ENCODE measurements at places on chromosomes 4 and X.
A peak's percentile ranks its signal among the peaks of the same experiment; 100 is the strongest.

- no peak for DNase-seq
Measured at GRCh38 chr4:52659722-52660261, 691 bp upstream of the USP46 start.

GRCh38 chr4:113006632-113007031, 42.8 kb upstream of the ANK2 start:
- no peak for DNase-seq

- DNase-seq, result no peak
Measured at GRCh38 chr4:47615385-47615784, 130.3 kb downstream of the ATP10D start.

GRCh38 chr4:117783716-117784115, 250.6 kb upstream of the NDST3 start:
- DNase-seq, result no peak

- no peak for DNase-seq
Measured at GRCh38 chr4:182549356-182549755, 306.2 kb downstream of the TENM3 start.

- no peak for DNase-seq
Measured at GRCh38 chr4:98517218-98518021, 141.0 kb downstream of the TSPAN5 start.

- no peak for DNase-seq
Measured at GRCh38 chr4:148704291-148704690, 262.1 kb upstream of the NR3C2 start.

GRCh38 chr4:47251348-47252135, 212.0 kb downstream of the COMMD8 start:
- DNase-seq, result no peak

- no peak for DNase-seq
Measured at GRCh38 chr4:185950891-185951290, 118.1 kb upstream of the TLR3 start.

DNA sequence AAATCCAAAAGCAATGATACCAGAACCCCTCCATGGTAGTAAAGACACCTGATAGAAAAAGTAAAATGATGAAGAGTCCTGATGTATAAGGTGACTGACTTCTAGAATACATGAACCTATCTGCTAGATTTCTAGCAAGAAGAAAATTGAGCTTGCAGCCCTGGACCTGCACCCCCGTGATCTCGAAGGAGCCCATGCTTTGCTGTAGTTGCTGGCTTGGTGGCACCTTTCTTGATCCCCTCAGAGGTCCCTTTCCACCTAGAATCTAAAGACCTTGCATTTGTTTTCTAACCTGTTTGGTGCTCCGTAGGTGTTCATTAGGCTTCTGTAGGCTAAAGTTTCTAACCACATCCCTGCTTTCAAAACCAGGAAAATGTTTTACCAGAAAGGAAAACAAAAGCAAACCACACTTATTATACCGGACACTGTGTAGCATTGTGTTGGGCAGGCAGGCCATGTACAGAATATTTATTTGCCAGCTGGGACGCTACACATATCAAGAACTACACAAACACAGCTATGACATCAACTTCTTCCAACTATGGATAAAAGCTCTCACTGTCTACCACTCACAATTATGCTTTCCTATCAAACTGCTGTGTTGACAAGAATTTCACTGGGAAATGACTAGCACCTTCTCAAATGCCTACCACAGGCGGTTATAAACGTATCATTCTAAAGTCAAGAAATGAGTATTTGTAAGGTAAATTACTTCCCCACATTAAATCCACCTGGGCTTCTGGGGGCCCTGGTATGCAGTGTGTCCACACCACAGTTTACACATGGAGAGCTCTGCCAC, 316.2 kb downstream of the UNC5C start:
- DNase-seq, result no peak

- DNase-seq, result no peak
Measured at GRCh38 chr4:122701061-122701460, 31.4 kb upstream of the BBS12 start.

- DNase-seq, result no peak
Measured at GRCh38 chr4:186132577-186133242, 28.2 kb downstream of the FAM149A start.

DNA sequence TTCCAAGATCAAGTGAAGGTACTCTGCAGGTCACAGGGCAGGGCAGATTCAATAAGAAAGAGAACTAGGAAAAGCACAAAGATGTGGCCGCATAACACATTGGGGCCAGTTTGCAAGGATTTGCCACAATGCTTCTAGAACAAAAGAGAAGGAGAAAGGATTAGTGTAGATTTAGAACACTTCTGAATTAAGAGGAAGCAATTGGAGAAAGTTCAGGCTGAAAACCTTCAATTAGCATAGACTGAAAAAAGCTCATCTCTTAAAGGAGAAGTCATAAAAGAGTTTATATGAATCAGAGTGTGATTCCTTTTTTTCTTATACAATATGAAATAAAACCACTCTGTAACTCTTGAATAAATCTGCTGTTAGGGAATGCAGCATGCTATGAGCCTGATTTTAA, 215.6 kb upstream of the FAT1 start:
- DNase-seq, result no peak

DNA sequence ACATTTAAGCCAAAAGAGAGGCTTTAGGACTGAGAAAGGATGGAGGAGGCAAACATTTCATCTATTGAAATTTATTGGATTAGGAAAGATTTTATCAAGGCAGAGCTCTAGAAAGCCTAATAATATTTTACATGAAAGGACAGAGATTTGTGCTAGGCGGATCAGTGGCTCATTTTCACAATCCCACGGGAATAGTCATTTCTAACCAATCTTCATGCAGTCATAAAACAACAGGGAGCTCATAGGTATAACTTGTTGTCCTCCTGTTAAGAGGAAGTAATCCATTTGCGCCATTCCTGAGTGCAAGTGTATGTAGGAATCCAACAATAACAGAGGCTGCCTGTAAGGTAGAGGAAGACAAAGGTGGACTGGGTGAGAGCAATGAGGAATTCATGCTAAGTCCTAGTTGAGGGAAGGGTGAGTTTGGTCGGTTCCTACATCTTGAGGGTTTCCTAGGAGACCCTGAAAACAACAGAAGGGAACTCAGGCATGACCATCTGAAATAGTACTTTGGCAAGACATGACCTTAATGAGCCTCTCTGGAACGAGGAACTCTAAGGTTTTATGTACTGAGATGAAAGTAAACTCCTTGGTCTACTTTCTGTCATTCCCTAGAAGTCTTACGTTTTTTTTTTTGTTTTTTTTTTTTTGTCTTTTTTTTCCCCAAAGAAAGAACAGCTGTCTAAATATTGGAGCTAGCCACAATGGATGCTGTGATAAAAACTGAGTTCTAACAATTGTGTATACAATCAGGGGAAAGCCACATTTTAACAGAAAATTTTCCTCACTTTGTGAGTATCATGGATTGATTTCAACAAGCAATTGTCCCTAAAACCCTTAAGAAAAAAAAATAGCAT, 89.7 kb downstream of the GEMIN8 start:
- DNase-seq, result no peak

- no peak for DNase-seq
Measured at GRCh38 chr4:74878323-74878722, 54.6 kb upstream of the PARM1 start.

GRCh38 chr4:142567199-142567598, 278.9 kb downstream of the INPP4B start:
- DNase-seq, result peak; percentile 11

DNA sequence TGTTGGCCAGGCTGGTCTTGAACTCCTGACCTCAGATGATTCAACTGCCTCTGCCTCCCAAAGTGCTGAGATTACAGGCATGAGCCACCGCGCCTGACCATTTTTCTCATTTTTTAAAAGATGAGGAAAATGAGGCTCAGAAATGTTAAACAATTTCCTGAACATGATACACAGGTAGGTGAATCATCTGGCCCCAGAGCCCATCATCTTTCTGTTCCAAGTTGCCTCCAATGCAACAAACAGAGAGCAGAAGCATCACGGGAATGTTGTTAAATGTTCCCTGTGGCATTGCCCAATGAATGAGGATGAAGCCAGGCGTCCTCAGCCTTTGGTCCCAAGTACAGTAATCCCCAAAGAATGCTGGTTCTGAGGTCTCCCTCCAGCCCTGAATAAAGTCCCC, 31.3 kb upstream of the ANXA5 start:
- no peak for DNase-seq

GRCh38 chr4:187789078-187789477, 206.5 kb upstream of the ZFP42 start:
- DNase-seq, result no peak

DNA sequence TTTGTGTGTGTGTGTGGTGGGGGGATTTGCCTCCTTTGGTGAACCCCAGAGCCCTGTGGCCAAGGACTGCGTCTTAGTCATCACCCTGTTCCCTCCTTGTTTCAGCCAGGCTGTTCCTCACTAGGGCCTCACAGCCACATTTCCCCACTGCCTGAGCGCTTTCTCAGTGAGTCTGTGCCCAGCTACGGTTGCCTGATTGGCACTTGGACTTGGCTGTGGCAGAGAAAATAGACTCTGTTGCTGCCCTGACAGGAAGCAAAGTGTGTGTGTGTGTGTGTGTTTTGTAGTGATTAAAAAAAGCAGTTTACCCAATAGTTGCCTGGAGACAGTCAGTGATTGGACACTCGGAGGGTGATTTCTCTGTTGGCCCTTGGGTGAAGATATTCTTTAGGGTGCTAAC, 113.0 kb downstream of the UCHL1 start:
- no peak for DNase-seq

DNA sequence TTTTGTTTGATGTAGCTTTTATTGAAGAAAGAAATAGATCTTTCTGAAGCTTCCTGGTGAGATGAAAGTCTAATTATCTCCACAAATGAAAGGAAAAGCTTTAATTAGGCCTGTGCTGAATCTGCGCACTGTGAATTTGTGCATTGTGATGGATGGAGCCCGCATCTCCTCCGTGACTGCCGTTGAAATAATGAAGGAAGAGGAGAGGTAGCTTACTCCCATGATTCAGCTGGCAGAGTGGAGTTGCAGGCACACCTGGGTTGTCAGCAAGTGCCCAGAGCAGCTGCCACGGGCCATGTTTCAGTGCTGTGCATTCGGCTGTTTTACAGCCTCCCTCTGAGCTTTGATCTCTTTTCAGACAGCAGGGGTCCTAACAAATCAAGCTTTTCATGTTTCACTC, 735.3 kb upstream of the TENM3 start:
- no peak for DNase-seq

DNA sequence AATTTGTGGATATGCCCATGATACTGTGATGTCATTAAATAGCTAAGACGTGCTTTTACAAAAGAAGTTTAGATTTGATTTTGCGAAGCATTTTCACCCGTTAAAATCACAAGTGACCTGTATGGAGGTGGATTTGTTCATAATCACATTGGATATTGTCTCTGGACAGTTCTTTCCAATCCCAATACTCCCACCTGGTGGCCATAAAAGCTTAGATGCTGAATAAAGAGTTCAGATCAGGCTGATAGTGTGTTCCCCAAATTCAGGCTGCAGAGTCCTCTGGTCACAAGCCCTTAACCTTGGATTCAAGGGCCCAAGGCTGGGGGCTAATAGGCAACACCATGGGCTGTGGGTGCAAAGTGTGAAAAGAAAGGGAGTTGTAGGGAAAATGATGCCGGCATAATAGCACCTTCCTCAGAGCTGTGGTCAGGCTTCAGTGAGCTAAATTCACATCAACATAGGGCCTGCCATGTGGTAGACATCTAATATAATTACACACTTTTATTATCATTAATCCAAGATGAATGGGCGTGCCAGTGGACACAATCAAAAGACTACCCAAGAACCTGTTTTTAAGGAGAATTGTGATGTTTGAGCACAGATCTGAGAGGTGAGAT, 28.1 kb downstream of the SMIM43 start:
- DNase-seq, result no peak

GRCh38 chr4:1226144-1226481, 22.8 kb downstream of the CTBP1 start:
- no peak for DNase-seq

DNA sequence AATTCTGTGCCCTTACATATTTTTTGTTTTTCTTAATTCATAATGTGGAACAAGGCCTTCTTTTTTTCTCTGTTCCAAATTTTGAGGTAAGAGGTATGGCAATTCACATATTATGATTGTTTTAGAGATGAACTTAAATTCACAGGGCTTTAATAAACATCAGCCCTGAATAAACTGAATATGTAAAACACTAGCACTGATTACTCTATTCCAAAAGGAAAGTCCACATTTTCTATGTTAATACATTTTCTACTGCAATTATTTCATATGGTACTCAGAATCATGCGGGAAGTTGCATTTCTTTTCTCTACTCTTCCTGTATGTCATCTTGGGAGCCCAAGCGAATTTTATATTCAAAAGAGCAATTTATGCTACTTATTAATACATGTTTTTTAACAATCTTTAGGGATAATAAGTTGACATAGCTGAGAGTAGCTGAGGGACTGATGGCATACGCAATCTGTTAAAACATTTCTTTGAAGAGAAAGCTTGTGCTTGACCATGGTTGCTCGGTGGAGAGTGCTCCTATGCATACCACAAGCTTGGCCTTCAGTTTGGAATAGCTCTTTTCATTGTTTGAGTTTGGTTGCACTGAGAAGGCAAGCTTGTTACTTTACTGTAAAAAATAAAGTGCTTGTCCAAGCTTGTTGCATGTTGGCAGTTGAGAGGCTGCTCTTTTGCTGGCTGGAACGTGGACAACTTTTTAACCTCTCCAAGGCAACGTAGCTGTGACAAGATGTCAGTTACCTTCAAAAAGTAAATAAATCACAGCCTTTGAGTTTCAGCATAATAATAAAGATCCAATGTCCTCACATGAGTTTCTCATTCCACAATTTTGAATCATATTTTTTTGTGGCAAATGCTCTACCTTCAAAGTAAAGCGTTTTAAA, 196.3 kb upstream of the SPRY1 start:
- no peak for DNase-seq

DNA sequence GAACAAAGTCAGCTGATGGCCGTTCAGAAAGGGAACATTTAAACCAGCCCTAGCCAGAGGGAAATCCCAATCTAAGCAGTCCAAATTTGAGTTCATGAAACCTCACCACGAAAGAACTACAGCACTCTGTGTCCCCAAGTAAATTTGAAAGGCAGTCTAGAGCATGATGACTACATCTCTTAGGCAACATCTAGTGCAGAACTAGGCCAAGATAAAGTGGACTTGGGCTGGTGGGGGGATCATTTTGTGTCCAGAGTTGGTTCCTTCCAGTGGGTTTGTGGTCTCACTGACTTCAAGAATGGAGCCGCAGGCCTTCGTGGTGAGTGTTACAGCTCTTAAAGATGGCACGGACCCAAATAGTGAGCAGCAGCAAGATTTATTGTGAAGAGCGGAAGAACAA, 64.9 kb downstream of the KLHL4 start:
- no peak for DNase-seq

DNA sequence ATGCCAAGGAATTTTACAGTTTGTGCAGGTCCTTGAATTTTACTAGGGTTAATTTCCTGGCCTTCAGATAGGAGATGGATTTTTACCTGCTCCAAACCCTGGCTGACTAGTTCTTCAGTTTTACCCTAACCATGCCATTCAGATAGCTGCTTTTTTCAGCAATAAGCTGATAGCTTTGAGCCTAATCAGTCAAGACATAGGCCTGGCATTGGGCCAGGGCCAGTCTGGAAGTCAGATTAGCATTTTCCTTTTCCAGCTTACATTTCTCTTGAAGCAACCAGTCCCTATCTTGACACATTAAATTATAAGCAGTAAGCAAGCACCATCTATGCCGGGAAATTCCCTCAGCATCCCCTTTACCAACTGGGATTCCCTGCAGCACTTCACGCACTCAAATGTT, 177.1 kb downstream of the ADGRA3 start:
- no peak for DNase-seq

GRCh38 chrX:13478740-13479451, 90.5 kb upstream of the EGFL6 start:
- DNase-seq, result no peak
